CD4-positive, alpha-beta T cell (primary cell): ENCODE measurements at places on chromosomes 5 and 9. TPM values are rescaled to one million over a fixed set of nuclear protein-coding genes. Genes with fewer than 3 reads are reported as not detected.

- no peak overlapping the region for H3K27ac ChIP-seq
- H3K27me3 ChIP-seq = no peaks in the 10 kb centered on the region
- H3K4me3 ChIP-seq = no peak overlapping the region
These were observed 85.1 kb downstream of the JAKMIP2 start for GRCh38 chr5:147697380-147697779.

DNA sequence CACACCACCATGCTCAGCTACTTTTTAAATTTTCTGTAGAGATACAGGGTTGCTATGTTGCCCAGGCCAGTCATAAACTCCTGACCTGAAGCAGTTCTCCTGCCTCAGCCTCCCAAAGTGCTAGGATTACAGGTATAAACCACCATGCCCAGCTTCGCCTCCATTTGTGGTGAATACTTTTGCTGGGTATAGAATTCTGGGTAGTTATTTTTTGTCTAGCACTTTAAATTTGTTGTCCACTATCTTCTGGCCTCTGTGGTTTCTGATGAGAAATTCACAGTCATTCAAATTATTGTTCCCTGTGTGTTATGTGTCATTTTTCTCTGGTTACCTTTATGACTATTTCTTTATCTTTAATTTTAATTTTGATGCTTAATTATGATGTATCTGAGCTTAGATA is 57.7 kb upstream of the EXOC3 start:
- H3K36me3 ChIP-seq = no peaks in the 10 kb centered on the region
- H3K4me3 ChIP-seq = no peak overlapping the region
- no peaks in the 10 kb centered on the region for H3K27me3 ChIP-seq
- DNase-seq = no peak
- no peak overlapping the region for H3K27ac ChIP-seq
- no peaks in the 10 kb centered on the region for H3K4me1 ChIP-seq

DNA sequence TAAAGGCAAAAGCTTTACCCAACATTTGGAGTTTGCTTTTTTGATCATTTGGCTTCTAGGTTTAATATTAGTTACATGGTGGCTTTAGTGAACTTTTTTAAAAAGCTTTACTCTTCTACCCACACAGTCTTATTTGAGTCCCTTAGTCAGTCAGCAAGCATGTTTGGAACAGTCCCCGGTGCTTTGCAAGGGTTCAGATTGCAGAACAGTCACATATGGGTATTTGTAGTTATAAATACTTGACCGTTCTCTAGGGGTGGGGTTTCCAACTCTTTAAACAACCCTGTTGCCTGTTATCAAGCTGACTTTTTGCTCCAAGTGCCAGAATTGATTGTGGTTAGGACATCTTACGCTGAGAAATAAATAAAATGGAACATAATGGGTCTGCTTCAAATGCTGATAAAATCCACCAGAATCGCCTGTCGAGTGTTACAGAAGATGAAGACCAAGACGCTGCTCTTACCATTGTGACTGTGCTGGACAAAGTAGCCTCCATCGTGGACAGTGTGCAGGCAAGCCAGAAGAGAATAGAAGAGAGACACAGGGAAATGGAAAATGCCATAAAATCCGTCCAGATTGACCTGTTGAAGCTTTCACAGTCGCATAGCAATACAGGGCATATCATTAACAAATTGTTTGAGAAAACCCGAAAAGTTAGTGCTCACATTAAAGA is at the start of gene CAVIN4:
Gene CAVIN4, plus strand, starts transcription at position 304 of the 673 bp plus-strand sequence. Its CDS starts 65 bp downstream, at position 369.
- H3K27me3 ChIP-seq = peaks cover 2% of the 10 kb centered on the region
- H3K36me3 ChIP-seq = no peaks in the 10 kb centered on the region
- DNase-seq = no peak
- no peak within 1 kb of the TSS for H3K27ac ChIP-seq

Gene CKS2
- total RNA-seq = 5.6 TPM

Gene IL3
- not detected for total RNA-seq
